ENCODE measurements at places on chromosomes 12 and 14.

- DNase-seq, result no peak
These were observed 44.3 kb upstream of the KTN1 start for GRCh38 chr14:55535516-55536203.

DNA sequence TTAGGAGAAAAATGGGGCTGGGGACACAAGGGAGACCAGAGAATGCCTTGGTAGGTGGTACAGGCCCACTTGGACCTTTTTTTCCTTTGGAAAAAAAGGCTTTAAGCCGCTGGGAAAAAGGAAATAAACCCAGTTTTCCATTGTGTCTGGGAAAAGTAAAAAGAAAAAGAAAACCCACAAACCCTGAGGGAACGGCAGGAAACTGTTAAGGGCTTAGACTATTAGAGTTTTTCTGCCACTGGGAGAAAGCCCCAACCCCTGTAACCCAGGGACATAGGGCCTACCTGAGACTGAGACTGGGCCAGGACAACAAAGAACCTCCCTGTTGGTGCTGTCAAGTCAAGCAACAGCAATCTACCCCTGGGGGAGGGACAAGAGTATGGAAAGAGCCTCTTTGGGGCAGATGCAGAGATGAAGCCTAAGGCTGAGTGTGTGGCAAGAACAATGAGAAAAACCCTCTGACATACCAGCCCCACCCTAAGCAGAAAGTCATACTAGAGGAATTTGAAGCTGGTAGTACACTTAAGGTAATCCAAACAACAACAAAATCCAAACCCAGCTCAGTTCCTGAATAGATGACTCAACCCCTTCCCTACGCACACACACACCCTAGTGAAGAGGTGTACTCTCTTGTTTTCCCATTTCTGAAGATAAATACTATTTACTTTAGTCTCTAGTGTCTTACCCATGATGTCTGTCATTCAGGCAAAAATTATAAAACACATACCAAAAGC lies 22.8 kb downstream of the ATF1 start:
- no peak for DNase-seq

DNA sequence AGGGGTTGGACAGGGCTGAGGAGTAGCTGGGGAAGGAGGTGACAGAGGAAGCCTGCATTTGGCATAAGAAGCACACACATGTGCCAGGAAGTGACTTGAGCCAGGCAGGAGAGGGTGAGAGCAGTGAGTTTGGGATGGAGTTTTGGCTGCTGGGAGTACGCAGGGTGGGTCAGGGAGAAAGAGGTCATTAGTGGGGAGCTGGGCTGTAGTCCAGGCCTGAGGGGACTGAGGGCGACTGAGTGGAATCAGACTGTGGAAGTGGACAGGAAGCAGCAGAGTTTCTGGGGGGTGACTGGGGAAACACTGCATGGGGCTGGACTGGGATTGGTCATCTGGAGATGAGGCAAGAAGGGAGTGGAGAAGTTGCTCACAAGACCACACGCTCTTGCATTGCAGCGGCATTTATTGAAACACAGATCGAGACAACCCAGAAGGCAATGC lies 7.6 kb downstream of the KRT85 start:
- no peak for DNase-seq

GRCh38 chr14:69519204-69520100 lies 34.9 kb downstream of the PLEKHD1 start:
- no peak for DNase-seq

- DNase-seq, result no peak
These were observed 23.6 kb upstream of the TTC7B start for GRCh38 chr14:90839889-90840266.

- no peak for DNase-seq
These were observed 135.4 kb upstream of the RPH3A start for GRCh38 chr12:112656141-112656540.

- DNase-seq, result no peak
These were observed 194.9 kb upstream of the RMST start for GRCh38 chr12:97267594-97268202.

DNA sequence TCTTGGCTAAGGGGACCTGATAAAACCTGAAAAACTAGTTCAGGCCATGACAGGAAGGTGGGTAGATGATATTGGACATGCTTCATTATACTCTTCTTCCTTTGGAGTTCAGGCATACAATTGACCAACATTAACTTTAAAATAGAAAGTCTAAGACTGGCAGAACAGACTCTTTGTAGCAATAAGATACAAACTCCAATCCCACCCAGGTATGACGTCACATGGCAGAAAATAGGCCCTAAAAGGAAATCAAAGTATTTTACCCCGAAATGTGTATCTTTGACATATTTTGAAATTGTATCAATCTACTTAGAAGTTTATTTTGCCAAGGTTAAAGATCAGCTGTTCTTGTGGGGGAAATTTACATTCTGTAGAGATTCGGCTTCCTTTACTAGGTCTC lies 198.1 kb upstream of the LRIG3 start:
- DNase-seq, result no peak

GRCh38 chr14:93086441-93087055 lies 29.2 kb downstream of the ITPK1 start:
- DNase-seq, result no peak

- DNase-seq, result no peak
These were observed 76.9 kb downstream of the ATF7IP start for GRCh38 chr12:14442221-14442881.

DNA sequence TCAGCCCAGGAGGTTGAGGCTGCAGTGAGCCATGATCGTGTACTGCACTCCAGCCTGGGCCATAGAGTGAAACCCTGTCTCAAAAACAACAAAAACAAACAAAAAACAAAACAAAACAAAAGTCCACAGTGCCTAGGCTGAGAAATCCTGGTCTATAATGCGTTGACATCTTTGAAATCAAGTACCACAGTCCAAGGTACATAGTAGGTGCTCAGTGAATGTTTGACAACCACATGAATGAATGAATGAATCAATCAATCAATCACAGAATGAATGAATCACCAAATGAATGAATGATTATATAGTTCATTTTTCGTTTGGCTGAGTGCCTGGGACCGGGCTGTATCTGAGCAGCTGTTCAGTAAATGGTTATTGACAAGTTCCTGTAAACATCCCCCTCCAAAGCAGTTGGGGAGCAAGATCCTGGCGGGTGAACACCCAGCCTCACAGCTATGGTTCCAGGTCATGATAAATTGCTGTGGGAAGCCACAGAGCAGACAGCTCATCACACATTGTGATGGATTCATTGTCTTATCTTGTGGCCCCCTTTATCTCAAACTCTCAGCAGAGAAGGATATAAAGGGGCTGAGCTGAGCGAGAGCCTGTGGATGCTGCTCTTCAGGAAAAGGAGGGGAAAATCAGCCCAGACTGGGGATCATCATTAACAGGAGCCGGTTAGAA lies 30.4 kb upstream of the IFT81 start:
- no peak for DNase-seq

DNA sequence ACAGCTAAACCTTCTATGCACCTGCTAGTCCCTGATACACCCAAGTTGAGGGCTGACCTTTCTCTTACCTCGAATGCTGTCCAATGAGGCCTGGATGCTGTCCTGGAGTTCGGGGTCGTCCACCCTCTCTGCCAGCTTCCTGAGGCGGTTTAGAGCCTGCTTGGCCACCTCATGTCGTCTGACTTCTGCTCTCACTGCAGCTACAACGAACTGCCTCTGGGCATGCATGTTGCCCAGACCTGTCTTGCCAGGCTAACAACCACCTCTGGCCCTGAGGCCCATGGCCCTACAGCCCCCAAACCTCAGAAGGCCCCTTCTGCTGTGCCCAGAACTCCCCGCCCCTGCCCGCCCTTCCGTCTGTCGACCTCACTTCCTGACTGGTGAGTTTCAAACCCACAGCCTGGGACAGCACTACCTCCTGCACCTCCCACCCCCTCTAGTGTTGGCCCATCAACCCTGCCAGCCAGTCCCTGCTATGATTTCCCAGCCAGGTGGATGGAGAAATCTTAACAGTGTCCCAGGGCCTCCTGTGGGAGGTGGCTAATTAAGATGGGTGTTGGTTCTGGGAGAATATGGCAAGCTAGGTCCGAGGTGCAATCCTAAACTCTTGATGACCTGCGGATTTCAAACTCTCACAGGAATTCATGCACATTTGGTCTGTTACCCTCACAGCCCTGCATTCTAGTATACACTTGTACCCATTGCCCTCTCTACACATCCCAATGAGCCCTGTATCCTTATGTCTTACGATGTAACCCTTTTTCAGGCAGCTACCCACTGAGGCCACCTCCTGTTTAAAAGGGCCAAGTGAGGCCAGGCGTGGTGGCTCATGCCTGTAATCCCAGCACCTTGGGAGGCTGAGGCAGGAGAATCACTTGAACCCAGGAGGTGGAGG lies 2.7 kb upstream of the TSPAN31 start:
- DNase-seq, result peak; percentile 81

DNA sequence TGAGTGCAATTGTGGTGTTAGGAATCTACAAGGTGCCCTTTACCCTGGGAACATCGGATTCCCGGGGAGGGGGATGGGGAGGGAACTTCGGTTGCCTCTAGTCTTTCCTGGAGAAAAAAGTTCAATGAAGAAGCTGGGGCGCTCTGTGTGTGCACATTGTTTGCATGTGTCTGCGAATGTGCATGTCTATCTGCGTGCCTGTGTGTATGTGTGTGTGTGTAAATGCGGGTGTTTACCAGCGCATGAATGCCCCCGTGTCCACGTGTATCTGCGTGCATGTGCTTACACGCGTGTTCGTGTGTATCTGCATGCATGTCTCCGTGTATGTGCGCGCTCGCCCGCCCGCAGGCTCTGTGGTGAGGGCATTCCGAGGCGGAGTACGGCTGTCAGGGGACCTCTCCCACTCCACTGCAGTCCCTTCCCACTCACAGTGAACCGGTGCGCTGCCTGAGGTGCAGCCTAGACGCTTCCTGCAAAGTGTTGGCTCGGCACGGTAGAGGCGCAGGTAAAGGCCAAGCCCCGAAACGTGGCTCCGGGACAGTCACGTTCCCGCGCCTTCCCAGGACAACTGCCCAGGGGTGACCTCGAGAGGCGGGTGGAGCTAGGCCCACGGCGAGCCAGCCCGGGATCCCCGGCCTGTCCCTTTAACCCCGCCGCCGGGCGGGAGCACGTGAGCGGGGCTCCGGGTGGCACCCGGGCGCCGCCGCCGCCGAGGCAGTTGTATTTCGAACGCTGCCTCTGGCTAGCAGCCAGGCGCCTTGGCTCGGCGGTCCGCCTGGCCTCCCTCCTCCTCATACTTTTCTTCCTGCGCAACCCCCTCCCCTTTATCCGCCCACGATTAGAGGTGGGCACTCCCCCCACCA lies 539 bp upstream of the HMGA2 start:
- DNase-seq, result peak; percentile 63

DNA sequence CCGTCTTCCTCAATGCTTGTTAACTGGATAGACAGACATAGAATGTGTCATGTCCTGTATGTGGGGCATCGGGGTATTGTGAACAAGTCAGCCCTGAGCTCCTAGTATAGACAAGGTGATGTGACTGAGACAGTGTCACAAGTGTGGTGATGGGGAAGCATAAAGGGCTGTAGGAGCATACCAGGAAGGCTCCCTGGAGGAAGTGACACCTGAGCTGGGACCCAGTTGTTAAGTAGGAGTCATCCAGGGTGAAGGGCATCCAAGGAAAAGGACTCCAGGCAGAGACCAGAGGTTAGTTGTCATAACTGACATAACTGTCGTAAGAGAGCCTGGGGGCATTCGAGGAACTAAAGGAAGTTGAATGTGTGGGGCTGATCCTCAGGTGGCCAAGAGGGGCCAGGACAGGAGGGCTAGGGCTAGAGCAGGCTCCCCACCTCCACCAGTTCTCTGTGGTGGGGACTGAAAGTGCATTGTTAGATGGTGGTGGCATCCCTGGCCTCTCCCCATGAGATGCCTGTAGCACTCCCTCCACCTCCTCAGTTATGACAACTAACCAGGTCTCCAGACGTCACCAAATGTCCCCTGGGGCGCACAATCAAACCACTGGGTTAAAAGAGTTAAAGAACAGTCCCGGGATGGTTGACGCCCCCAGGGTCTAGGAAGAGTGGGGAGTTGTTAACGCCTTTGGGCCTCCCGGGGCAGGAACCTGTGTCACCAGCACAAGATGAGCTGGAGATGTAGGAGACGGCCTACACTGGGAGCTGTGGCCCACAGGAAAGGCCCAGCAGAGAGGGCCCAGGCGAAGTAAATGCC lies 2.4 kb downstream of the FICD start:
- DNase-seq, result no peak

DNA sequence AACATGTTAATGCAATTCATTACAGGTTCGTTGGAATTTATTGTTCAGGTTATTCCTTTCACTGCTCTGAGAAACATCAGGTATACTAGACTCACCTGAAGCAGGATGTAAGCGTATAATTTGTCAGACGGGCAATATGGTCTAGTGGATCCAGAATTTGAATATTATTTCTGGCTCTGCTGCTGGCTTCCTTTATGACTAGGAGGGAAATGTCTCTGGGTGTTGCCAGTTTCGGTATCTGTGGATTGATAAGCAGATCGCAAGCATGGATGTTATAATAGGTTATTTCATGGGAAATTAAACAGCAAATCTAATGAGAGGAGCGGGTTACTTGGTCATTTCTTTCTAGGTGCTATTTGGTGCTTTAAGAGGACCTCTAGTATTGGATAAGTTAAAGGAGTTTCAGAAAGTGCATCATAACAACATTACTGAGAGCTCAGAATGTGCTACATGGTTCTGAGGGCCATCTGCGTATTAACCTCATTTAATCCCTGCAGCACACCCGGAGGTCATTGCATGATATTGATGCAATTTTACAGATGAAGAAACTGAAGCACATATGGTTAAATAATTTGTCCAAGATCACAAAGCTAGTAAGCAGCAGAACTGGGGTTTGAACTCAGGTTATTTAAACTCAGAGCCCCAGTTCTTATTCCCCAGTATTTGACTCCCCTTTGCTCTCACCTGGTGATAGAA lies 47.3 kb upstream of the BCAT1 start:
- no peak for DNase-seq

- DNase-seq, result no peak
These were observed 158.0 kb upstream of the ALG10B start for GRCh38 chr12:38158428-38159091.

GRCh38 chr12:42162965-42163364 lies 18.3 kb upstream of the GXYLT1 start:
- no peak for DNase-seq

DNA sequence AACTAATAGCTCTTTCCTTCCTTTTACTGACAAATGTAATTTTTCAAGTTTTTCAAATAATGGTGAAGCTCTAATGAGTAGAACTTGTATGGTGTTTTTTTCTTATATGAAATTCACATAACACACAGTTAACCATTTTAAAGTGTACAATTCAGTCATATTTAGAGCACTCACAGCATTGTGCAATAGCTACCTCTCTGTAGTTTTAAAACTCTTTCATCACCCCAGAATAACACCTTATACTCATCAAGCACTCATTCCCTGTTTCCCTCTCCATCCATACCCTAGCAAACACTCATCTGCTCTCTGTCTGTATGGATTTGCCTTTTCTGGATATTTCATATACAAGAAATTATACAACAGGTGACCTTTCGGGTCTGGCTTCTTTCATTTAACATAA lies 207.9 kb upstream of the SLC38A2 start:
- no peak for DNase-seq

GRCh38 chr12:64976131-64976530 lies 145.0 kb downstream of the WIF1 start:
- no peak for DNase-seq

DNA sequence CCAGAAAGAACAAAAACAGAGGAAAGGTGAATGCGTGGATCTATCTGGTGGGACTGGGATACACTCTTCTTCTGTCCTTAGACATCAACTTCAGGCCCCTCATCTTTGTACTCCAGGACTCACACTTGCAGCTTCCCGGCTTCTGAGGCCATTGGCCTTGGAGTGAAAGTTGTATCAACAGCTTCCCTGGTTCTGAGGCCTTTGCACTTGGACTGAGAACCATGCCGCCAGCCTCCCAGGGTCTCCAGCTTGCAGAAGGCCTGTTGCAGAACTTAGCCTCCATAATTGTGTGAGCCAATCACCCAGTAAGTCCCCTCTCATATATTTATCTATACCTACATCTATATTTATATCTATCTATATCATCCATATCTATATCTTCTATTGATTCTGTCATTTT lies 218.4 kb downstream of the SOX5 start:
- DNase-seq, result no peak

Data from GM13976 (cell line).